ENCODE measurements at places on chromosomes 12 and 14.

GRCh38 chr12:18797604-18798003 is 59.7 kb downstream of the CAPZA3 start:
- H3K27ac ChIP-seq: no peak overlapping the region
- no peaks in the 10 kb centered on the region for H3K27me3 ChIP-seq
- no peaks in the 10 kb centered on the region for H3K36me3 ChIP-seq
- DNase-seq: no peak
- no peak overlapping the region for H3K4me3 ChIP-seq

GRCh38 chr14:75442166-75442565 is 14.3 kb downstream of the JDP2 start:
- H3K27ac ChIP-seq: no peak overlapping the region
- H3K4me1 ChIP-seq: peaks cover 97% of the 10 kb centered on the region
- no peaks in the 10 kb centered on the region for H3K27me3 ChIP-seq
- no peak overlapping the region for H3K4me3 ChIP-seq
- no peak for DNase-seq

DNA sequence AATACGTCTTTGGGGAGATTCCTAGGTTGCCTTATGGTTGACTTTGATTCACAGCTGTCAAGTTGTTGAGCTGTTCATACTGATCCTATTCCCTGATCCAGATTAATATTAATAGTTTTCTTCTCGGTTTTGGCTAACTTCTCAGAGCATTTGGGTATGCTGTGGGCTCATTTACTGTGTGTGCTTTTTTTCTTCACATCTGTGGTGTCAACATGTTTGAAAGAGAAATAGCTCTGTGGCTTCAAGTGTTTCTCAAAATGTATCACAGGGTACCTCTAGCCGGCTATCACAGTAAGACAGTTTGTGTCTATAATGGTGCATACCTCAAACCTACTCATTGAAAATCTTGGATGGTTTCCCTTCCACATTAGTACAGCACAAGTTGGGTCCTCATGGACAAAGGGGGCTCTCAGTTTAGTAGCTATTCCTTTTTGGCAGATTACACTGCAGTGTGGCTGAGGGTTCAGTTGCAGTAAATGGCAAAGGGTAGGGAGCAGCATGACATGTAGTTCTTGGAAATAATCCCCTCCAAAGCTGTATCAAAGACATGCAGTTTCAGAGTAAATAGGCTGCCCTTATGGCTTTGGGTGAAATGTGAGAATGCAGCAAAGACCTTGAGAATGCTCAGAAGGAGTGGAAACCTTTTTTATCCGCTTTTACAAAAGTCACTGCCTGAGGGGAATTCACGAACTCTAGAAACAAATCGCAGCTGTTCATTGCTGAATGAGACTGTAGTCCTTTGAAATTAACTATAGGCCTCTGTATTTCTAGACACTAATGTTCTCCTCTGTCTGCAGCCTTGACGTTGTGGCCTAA is 102.4 kb upstream of the ATF1 start:
- H3K27ac ChIP-seq: peak overlapping the region; percentile 83
- no peak for DNase-seq
- H3K4me1 ChIP-seq: peaks cover 35% of the 10 kb centered on the region
- H3K4me3 ChIP-seq: no peak overlapping the region
- H3K27me3 ChIP-seq: no peaks in the 10 kb centered on the region

GRCh38 chr12:116719731-116720528 is 17.9 kb downstream of the SPRING1 start:
- no peak overlapping the region for H3K27ac ChIP-seq
- no peaks in the 10 kb centered on the region for H3K36me3 ChIP-seq
- DNase-seq: no peak
- H3K27me3 ChIP-seq: no peaks in the 10 kb centered on the region

GRCh38 chr12:129207084-129207483 is 353.8 kb downstream of the GLT1D1 start:
- no peak for DNase-seq
- no peak overlapping the region for H3K4me3 ChIP-seq
- H3K27ac ChIP-seq: no peak overlapping the region
- H3K27me3 ChIP-seq: no peaks in the 10 kb centered on the region
- no peaks in the 10 kb centered on the region for H3K36me3 ChIP-seq
- no peaks in the 10 kb centered on the region for H3K4me1 ChIP-seq

DNA sequence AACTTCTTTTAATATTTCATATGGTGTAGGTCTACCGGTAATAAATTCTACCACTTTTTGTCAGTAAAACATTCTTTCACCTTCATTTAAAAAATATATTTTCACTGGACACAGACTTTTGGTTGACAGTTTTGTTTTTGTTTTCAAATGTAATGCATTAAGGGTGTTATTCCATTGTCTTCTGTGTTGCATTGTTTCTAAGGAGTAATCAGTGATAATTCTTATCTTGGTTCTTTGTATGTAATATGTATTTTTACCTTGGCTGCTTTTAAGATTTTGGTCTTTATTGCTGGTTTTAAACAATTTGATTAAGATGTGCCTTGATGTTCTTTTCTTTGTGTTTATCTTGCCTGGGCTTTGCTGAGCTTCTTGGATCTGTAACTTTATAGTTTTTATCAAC is 4.1 kb downstream of the MAP1LC3B2 start:
- no peak overlapping the region for H3K27ac ChIP-seq
- no peaks in the 10 kb centered on the region for H3K27me3 ChIP-seq
- no peak overlapping the region for H3K4me3 ChIP-seq
- no peak for DNase-seq
- H3K4me1 ChIP-seq: peaks cover 19% of the 10 kb centered on the region

DNA sequence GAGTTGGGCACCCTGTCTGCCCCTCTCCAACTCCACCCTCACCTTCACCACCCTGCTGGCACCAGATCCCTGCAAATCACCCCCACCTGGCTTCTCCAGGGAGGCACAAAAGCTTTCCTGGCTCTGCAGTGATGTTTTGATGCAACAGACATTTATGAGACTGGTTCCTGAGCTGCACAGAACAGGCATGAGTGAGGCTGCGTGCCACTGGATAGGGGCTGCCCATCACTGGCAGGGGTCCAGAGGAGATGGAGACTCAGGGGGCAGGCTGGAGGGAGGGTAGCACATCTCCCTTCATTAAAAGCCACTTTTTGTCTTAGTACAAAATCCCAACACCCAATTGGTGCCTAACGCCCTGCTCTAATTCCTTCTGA is 17.3 kb upstream of the ZDHHC22 start:
- no peaks in the 10 kb centered on the region for H3K4me1 ChIP-seq
- peaks cover 49% of the 10 kb centered on the region for H3K27me3 ChIP-seq
- no peak overlapping the region for H3K27ac ChIP-seq
- no peak for DNase-seq
- no peaks in the 10 kb centered on the region for H3K36me3 ChIP-seq
- H3K4me3 ChIP-seq: no peak overlapping the region

DNA sequence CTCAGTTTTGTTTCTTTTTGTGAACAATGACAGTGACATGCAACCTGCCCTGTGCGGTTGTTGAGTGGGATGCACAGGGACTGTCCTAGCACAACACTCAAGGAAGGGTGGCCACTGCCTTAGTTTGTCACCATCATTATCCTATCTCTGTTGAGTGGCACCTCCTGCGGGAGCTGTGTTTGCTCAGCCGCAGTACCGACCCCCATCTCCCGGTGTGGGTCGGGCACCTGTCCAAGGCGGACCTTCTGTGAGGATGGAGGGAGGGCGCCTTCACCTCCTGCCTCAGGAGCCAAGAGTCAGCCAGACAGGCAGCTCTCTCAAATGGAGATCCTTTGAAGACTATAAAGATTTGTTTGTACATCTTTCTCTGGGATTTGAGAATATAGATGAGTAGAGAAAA is 142.1 kb downstream of the TSPAN9 start:
- no peaks in the 10 kb centered on the region for H3K36me3 ChIP-seq
- no peak overlapping the region for H3K4me3 ChIP-seq
- H3K27ac ChIP-seq: peak overlapping the region; percentile 31
- H3K27me3 ChIP-seq: no peaks in the 10 kb centered on the region
- peaks cover 4% of the 10 kb centered on the region for H3K4me1 ChIP-seq

DNA sequence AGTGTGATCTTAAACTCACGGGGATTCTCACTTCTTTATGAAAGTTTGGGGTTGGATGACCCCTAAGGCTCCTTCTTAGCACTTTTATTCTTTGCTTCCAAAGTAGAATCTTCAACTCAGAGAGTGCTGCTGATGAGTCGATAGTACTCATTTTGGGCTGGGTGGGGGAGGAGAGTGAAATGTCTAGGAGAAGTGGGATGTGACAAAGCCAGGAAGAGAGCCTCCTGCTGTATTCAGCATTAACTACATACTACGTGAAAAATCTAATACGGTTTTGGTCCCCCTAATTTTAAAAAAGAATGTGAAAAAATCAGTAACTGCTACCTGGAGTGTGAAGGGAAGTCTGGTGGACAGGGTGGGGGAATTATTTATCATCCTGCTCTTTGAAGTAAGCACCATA is 148.3 kb downstream of the SAMD4A start:
- H3K27ac ChIP-seq: peak overlapping the region; percentile 25
- no peaks in the 10 kb centered on the region for H3K27me3 ChIP-seq

- no peaks in the 10 kb centered on the region for H3K27me3 ChIP-seq
- no peak overlapping the region for H3K27ac ChIP-seq
- H3K4me1 ChIP-seq: no peaks in the 10 kb centered on the region
- no peak overlapping the region for H3K4me3 ChIP-seq
- H3K36me3 ChIP-seq: no peaks in the 10 kb centered on the region
- no peak for DNase-seq
These were observed 14.6 kb downstream of the PSMD9 start for GRCh38 chr12:121903202-121903601.

DNA sequence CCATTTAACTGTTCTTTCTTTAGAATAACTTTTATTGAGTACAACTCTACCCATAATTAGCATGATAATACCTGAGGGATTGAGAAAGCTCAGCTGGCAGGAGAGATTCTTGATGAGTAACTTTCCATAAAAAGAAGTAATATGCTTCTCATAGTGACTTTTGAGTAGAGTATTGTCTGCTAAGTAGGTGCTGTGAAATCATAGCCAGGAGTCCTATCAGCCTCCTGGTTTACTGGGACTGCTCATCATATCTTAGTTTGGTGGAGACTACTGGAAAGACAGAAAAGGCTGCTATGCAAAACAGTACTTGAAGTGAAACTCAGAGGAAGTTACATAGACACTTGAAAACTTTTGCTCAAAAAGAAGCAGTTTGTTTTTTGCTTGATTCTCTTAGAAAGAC is 113.3 kb upstream of the ATP2B1 start:
- no peaks in the 10 kb centered on the region for H3K4me1 ChIP-seq
- no peaks in the 10 kb centered on the region for H3K27me3 ChIP-seq
- H3K4me3 ChIP-seq: no peak overlapping the region

DNA sequence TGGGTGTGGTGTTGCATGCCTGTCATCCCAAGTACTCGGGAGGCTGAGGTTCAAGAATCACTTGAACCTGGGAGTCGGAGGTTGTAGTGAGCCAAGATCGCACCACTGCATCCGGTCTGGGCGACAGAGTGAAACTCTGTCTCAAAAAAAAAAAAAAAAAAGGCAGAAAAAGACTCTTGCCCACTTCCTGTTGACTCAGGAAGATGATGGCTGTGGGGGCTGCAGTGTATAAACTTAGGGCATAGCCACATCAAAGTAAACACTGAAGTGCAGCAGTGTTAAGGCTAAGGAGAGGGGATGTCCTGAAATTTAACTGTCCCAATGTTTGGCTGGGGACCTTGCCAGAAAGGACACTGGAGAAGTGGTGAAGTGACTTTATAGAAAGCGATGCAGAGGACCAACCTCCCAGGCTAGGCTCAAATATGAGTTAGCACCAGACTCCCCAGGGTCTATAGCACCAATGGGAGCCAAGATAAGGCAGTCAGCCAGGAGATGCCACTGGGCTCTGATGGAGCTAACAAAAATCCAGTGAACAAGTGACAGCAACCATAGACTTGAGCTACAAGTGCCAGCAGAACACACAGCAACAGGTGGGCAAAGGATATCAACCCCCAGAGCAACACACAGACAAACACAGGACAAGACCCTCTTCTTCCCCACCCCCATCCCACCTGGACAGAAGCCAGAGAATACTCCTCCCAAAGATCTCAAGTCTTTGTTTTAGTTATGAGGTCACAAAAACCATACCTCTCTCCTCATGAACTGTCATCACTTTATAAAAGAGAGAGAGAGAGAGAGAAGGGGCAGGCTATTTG is 28.0 kb downstream of the NELL2 start:
- no peak overlapping the region for H3K4me3 ChIP-seq
- no peaks in the 10 kb centered on the region for H3K36me3 ChIP-seq
- no peak for DNase-seq
- H3K27me3 ChIP-seq: no peaks in the 10 kb centered on the region
- no peaks in the 10 kb centered on the region for H3K4me1 ChIP-seq
- H3K27ac ChIP-seq: peak overlapping the region; percentile 22

DNA sequence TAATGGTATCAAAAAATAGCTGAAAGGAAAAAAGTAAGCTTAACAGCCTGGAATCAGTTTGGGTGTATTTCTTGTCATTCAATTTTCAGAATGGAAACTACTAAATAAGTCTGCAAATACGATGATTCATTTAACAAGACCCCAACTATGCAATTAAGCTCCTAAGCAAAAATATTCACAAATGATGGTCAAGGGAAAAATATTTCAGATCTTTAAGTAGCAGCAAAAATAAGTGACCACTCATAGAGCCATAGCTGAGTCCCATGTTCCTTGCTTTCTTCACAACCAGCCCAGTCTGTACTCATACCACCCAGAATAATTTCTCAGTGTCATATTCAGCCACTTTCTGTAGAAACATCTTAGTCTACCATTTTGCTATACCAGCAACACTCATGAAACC is 185.4 kb downstream of the PPM1H start:
- DNase-seq: no peak
- no peak overlapping the region for H3K27ac ChIP-seq
- no peak overlapping the region for H3K4me3 ChIP-seq
- H3K36me3 ChIP-seq: no peaks in the 10 kb centered on the region
- no peaks in the 10 kb centered on the region for H3K4me1 ChIP-seq

- no peak for DNase-seq
- no peaks in the 10 kb centered on the region for H3K27me3 ChIP-seq
- H3K4me3 ChIP-seq: no peak overlapping the region
- H3K27ac ChIP-seq: no peak overlapping the region
- H3K36me3 ChIP-seq: no peaks in the 10 kb centered on the region
- no peaks in the 10 kb centered on the region for H3K4me1 ChIP-seq
These were observed 76.4 kb upstream of the CCDC60 start for GRCh38 chr12:119258149-119258548.

DNA sequence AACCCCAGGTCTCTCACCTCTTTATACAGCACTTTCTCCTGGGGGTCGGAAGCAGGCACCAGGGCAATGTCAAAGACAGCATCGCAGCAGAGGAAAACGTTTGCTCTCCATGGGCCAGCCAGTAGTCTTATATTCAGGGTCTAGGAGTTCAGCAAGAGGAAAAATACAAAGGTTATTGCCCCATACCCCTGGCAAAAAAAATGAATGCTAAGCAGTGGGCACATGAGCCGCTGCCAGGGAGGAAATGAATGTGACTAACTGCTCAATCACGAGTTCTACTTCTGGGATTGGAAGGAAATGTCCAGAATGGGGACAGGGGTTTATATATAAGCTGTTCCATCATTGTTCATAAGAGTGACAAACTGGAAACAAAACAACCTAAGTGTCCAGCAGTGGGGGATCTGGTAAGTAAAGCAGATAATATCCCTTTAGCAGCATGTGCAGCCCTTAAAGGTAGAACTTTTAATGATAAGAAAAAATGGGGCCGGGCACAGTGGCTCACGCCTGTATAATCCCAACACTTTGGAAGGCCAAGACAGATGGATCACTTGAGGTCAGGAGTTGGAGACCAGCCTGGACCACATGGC is 53.8 kb downstream of the PHETA1 start:
- no peak overlapping the region for H3K27ac ChIP-seq
- no peak for DNase-seq
- H3K4me3 ChIP-seq: peak overlapping the region; percentile 12
- no peaks in the 10 kb centered on the region for H3K27me3 ChIP-seq
- no peaks in the 10 kb centered on the region for H3K36me3 ChIP-seq
- no peaks in the 10 kb centered on the region for H3K4me1 ChIP-seq

Measured in tibial nerve (tissue), 4 donors.